NCI-H524 treated with DMSO at 0.1 percent for 48 hours (cell line): ENCODE measurements at places on chromosomes 7 and 10.

DNA sequence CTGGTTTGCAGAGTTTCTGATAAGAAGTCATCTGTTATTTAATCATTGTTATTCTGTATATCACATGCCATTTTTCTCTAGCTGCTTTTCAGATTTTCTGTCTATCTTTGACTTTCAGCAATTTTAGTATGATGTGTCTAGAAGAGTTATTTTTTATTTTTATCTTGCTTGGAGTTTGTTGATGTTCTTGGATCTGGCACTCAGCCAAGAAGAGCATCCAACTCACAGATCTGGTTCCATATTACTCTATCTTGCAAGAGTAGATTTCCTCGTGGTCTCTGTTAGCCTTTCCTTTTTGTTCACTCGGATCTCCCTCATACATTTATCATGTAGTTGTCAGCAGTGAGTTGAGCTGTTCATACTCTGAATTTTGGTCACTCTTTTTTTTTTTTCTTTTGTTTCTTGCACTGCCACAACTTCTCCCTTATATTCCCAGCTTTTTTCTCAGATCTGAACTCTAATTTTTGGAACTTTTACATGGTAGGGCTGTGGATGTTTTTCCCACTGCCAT is 54.8 kb upstream of the CALCR start:
- no peak for DNase-seq

DNA sequence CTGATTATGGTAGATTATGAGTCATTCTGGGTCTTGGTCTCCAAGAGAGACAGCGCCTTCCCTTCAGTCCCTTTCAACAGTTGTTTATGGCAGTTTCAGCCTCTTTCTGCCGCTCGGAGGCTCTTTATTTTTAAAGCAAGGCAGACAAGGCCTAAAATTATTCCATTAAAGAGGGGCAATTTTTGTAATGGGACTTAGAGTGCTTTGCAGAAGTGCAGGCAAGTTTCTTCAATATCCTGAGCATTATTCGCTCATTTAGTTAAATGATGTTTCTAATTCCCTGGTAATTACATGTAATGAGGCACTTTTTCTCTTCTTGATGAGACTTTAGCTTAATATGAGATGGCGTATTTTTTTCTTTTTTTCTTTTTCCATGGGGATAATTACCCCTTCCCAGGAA is 33.6 kb downstream of the BUB3 start:
- no peak for DNase-seq

- DNase-seq, result no peak
Measured at GRCh38 chr7:23093546-23093945, 12.0 kb upstream of the KLHL7 start.

DNA sequence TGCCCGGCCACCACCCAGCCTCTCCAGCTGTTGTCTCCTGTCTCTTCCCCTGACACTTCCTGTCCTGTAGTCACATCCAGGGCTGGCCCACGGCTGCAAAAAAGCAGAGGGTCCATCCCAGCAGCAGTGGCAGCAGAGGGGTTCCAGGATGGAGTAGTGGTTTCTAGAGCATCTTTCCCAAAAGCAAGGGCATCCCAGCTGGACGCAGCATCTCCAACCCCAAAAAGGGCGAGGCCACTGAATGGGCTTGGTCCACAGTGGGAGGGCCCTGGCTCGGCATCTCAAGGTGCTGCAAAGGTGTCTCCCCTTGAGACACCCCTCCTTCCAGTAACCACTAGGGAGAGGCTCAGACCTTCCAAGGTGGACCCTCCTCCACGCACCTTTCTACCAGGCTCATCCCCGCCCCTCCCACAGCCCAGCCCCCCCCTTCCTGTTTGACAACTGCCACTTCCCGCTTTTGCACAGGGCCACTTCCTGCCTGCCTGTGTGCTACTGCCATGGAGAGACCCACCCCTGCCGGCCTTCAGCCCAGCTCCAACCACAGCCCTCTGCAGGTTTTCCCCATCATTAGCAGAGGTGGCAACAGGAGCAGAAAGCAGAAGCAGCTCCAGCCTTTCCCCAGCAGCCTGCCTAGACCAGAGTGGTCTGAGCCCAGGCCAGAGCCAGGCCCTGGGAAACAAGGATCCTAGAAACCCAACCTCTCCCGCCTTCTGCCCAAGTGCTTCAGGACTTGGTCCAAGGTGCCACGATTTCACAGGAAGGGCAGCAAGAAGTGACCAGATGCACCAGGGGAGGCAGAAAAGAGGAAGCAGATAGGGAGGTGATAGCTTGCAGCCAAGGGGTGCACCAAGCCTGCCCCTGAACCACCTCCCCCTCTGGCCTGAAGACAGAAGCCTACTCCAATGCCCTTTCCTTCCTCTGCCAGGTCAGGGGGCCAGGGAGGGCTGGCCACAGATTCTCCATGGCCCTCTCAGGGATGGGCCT is 8.6 kb downstream of the CAMK2G start:
- DNase-seq, result no peak

GRCh38 chr10:50392966-50393718 is 141.8 kb upstream of the ASAH2 start:
- DNase-seq, result no peak
